ENCODE measurements at places on chromosomes 5 and 9. TPM values are rescaled to one million over a fixed set of nuclear protein-coding genes. Genes with fewer than 3 reads are reported as not detected.

DNA sequence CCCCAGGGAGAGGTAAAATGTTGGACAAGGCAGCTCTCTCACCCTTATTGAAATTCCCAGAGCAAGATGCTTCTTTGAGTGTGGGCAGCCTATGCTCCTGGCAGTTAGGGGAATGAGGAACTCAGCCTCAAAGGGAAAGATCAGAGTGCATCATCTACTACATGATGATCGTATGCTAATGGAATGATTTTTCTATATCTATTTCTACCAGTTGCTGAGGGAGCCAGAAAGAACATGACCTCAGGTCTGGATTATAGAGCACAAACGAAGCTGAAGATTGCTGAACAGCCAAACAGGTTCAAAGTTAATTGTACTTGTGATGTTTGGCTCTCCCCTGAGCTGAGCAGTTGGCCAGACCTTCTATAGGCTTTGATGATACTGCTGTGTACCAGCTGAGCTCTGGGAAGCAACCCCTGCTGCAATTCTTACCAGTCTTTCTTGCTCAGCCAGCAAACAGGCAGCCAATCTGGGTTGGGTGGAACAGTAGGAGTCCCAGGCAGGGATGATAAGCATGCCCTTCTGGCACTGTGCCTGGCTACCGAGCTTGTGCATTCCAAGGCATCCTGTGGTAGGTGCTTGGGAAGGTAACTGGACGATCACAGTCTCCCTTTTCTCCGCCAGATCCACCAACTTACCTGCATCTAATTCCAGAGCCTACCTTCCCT, 10.3 kb upstream of the FBXL7 start:
- no peak for DNase-seq

DNA sequence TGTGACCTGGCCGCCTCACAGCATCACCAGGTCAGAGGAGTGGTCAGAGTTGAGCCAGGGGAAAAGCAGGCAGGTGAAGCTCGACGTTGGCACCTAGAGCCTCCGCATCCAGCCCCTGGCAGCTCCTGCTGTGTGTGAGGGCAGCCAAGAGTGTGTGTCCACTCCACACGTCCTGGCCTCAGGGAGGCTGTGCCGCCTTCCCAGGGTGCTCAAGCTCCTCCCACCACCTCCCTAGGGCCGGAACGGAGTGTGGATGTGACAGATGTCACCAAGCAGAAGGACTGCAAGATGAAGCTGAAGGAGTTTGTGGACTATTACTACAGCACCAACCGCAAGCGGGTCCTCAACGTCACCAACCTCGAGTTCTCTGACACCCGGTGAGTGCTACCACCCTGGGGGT, 72.5 kb downstream of the PHF2 start:
- DNase-seq = peak; percentile 15

GRCh38 chr5:161134956-161135355, 282.9 kb upstream of the ATP10B start:
- DNase-seq = no peak

DNA sequence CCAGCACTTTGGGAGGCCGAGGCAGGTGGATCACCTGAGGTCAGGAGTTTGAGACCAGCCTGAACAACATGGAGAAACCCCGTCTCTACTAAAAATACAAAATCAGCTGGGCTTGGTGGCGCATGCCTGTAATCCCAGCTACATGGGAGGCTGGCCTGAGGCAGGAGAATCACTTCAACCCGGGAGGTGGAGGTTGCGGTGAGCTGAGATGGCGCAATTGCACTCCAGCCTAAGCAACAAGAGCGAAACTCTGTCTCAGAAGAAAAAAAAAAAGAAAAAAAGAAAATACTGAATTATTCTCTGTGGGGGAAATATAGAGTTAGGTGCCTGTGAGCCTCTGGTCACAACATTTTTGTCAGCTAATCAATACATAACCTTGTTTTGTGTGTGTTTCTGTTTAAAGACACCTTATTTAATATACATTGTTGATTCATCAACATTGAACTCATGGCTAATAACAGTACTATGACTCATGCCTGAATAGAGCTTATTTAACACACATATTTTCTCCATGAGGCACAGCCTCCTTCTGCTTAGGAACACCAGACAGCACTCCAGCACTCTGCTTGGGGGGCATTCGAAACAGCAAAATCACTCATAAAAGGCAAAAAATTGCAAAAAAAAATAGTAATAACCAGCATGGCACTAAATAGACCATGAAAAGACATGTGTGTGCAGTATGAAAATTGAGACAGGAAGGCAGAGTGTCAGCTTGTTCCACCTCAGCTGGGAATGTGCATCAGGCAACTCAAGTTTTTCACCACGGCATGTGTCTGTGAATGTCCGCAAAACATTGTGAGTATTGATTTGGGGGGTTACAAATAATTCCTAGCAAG, at the start of gene IL31RA:
IL31RA (plus strand) TSS at position 519 of the 836 bp plus-strand sequence; CDS start at position 733, 214 bp downstream.
- no peak for DNase-seq

Gene GFRA3
- 0.86 TPM for total RNA-seq

Gene NIPAL4
- total RNA-seq = not detected

Gene ZNF366
- total RNA-seq = 12.4 TPM

- no peak for DNase-seq
These were observed 39.5 kb downstream of the PRKACG start for GRCh38 chr9:68974431-68974830.

DNA sequence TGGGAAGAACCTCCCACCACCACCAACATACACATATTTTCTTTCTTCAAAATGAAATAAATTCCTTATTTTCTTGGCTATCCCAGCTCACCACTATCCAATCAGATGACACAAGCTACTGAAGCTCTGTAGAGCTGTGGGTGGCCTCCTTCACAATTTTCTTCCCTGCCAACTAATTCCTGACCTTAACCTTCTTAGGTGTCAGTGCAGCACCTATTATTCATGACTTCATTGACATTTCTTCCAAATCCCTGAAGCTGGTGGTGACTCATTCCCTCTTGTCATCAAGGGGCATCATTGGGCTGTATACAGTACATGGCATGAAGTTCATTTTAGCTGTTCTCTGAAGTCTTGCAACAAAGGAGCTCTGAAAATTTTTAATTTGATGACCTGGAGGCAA, 42.0 kb upstream of the ADRA1B start:
- no peak for DNase-seq

DNA sequence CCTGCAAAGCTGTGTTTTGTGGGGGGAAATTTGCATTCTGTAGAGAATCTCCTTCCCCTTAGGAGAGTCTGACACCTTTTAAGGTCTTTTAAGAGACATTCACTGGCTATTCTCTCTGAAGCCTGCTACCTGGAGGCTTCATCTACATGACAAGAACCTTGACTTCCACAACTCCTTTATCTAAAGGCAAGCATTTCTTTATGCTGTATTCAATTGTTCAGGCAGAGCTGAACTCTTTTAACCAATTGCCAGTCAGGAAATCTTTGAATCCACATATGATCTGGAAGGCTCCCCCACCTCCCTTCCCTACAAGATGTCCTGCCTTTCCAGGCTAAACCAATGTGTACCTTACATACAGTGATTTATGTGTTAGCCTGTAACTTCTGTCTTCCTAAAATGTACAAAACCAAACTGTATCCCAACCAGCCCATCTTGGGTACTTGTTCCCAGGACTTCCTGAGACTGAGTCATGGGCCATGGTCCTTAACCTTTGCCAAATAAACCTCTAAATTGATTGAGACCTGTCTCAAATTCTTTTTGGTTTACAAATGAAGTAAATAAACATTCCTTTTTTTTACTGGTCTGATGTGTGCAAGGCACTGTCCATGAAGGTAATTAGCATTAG, 9.9 kb downstream of the C9orf85 start:
- no peak for DNase-seq

Gene GRIA1
- total RNA-seq = 4.3 TPM

DNA sequence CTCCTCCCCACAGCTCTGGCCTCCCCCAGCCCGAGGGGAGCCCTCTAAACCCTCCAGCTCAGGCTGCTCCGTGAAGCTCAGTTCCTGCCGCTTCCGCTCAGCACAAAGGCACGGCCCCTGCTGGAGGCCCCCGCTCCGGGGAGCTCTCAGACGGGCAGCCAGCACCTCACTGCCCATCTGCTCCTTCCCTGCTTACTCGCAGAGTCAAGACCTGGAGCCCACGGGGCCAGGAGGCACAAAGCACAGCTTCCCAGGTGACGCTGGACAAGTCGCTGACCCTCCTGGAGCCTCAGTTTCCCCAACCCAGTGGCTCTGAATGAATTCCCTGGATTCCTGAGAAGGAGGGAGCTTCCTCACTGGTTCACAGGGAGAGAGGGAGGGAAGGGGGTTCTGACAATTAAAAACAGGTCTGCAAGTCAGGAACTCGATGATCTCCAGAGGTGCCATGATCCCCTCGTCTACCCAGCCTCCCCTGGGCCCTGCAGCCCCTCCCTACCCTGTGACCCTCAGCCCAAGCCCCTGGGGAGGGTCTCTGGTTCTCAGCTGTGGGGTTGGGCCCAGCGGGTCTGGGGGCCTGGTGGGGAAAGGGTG, 36.2 kb downstream of the VAV2 start:
- no peak for DNase-seq

Gene NR6A1
- total RNA-seq = 7.4 TPM

DNA sequence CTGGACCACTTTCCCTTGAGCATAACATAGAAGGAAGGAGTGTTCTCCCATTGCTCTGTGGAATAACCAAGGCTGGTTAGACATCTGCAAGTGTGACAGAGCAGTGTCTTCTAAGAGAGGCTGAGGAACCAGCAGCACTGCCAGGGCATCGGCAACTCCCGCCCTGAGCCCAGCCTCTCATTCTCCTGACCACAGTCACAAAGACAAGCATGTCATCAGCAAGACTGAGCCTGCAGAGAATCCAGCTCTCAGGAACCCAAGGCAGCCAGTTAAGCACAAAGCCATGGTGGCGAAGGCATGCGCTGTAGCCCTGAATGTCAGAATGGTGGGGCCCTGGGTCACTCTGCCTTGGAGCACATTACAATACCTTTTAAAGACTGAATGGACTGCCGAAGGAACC, 253.9 kb downstream of the AGTPBP1 start:
- peak; percentile 16 for DNase-seq

Gene FCN2
- not detected for total RNA-seq

Gene GOLGA1
- 17.5 TPM for total RNA-seq

- DNase-seq = no peak
These were observed 872.7 kb downstream of the EFNA5 start for GRCh38 chr5:106797996-106798395.

- no peak for DNase-seq
These were observed 311.3 kb downstream of the SPATA31D1 start for GRCh38 chr9:82299870-82300269.

DNA sequence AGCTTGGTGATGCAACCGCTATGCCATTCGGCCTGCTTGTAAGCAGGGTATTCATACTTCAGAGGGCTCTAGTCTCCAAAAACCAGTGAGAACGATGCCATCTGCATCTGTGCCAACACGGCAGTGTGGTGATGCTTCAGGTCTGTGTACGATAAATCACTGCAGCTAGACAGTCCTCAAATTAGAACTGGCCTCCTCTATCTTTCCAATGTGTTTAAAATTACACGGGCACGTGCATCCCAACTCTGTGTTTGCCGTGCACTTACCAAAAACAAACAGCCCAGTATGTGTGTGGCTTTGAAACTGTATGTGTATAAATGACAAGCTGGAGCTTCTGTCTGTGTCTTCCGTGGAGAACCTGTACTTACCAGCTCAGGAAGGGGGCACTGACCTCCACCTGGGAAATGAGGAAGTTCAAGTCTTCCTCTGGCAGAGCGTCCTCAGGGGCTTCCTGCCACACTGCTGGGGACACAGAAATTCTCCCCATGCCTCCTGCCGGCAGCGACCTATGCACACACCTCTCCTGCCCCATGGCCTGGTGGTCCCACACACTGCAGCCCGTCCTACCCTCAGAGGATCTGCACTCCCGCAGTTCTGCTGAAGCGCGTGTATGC, 12.3 kb downstream of the MED10 start:
- DNase-seq = no peak

GRCh38 chr5:98827161-98827560, 53.7 kb downstream of the RGMB start:
- DNase-seq = no peak

Gene TNC
- 7.3 TPM for total RNA-seq

- DNase-seq = no peak
These were observed 156.9 kb upstream of the FER start for GRCh38 chr5:108590799-108591198.

DNA sequence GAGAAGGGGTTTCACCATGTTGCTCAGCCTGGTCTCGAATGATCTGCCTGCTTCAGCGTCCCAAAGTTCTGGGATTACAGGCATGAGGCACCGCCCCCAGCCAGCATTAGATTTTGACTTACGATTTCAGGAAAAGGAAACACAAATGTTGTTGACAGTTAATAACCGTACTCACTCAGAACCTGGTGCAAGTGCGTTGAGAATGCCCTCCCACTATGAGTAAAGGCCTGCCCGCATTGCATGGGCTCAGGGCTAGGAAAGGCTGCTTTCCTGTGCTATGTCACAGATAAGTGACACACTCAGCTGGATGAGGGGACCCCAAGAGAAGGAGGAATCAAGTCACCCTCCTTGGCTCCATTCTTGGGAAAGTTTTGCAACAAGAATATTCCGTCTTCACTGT, 42.4 kb downstream of the NDST1 start:
- no peak for DNase-seq

Gene UBE2QL1
- not detected for total RNA-seq

Gene TERT
- total RNA-seq = not detected

Gene NSMF
- total RNA-seq = 20.5 TPM

DNA sequence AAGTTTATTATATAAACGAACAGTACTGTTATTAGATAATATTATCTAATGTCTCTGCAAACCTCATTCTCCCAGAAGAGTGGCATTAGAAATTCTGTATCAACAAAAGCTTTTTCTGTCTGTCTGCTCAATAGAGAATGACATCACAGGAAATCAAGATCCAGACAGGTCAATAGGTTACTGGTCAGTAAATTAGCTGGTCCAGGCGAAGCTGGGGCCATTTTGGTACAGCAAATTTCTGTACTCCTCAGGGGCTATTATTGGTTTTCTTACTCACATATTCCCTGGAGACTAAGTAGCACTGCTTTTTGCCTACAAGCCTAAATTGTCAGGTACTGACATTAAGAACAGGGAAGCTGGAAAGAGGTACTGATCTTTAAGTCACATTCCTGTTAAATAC, 80.5 kb downstream of the PLPP1 start:
- no peak for DNase-seq

- no peak for DNase-seq
These were observed 153.6 kb upstream of the CDH9 start for GRCh38 chr5:27191786-27192510.

DNA sequence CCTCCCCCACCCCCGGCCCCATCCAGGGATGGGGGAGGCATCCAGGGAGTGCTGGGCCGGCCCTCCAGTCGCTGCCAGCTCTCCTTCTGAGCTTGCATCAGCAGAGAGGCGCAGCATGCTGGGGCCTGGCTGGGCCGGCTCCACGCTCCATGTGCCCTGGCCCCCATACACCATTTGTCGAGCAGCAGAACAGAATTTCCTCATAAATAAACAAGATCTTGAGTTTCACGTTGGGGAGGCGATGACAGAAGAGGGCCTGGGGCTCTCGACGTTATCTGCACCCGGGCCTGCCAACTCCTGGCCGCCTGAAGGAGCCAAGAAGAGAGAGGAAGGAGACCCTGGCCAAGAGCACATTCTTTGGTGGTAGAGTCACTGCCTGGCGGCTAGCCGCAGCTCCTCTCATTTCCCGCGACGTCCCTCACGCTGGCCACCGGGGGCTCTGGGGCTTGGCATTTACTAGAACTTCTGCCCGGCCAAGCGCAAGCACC, 177.0 kb downstream of the FGF18 start:
- DNase-seq = peak; percentile 88
